ENCODE measurements at places on chromosomes 2 and 18.

GRCh38 chr2:186558512-186559276 is 31.2 kb upstream of the ITGAV start:
- no peak for DNase-seq

DNA sequence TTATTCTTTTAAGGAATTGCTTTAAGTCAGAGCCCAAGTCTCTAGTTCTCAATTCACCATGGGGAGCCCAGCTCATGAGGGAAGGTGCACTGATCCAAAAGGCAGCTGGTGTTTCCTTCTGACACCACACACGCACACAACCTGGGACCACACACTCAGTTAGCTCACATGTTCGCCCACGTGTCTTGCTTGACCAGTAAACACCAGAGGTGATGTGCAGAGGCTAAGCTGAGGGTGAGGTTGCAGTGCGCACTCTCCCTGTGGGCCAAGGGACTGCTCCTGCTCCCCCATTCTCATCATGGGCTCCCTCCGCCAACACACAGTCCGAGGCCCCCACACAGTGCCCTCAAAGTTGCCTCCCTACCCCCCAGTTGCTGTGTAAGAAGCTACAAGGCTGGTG is 70.8 kb upstream of the BZW1 start:
- DNase-seq: no peak

GRCh38 chr2:241859436-241860183 is 916 bp upstream of the PDCD1 start:
- DNase-seq: no peak

GRCh38 chr2:46329803-46330775 is 32.9 kb downstream of the EPAS1 start:
- DNase-seq: no peak

- no peak for DNase-seq
Observed at GRCh38 chr2:128803222-128803621, 484.6 kb upstream of the HS6ST1 start.

DNA sequence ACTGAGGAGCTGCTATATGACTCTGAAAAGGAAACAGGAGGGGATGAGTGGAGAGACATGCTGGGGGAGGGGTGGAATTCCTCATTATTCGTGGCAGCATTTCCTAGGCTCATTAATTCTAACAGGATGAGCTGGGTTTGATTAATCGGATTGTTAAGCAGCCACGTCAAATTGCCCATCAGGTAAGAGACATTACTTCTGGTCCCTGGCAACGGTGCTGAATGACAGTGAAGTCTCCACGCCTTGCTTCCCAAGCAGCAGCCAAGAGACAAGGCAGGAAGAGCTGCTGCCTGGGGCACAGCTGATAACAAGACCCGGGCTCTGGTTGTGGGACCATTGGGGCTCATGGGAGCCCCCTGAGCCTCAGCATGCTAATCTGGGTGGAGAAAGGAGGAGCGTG is 86.6 kb downstream of the MARCHF4 start:
- DNase-seq: no peak

DNA sequence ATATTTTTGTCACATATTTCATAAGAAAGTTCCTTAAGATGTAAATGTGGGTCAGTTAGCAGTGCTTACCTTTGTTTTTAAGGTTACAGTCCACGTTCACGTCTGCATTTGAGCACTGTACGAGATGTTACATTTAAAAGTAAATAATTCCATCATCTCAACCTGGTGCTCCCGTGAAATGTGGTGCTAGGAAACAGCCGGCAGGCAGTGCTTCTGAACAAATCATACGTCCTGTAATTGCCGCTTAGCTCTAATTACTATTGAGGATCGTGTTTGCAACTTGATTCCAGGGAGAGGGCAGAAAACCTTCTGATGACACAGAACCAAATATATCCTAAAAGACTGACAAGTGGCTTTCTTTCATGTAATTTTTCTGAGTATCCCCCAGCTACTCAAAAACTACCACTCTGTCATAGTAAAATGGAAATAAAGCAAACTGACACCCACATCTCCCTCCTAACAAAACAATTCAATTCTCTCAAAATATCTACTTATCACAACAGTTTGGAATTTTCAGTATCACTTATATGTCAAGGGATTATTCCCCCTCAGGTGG is 297.8 kb upstream of the SESTD1 start:
- DNase-seq: no peak

GRCh38 chr18:23703057-23703986 is 14.1 kb downstream of the LAMA3 start:
- DNase-seq: no peak

- peak; percentile 19 for DNase-seq
Observed at GRCh38 chr2:41414486-41415230, 633.2 kb upstream of the PKDCC start.
